ENCODE measurements at places on chromosomes 7 and 10.

- DNase-seq, result no peak
Observed at GRCh38 chr7:31307972-31308371, 32.6 kb downstream of the NEUROD6 start.

GRCh38 chr10:22719406-22720042, 5.1 kb upstream of the PIP4K2A start:
- no peak for DNase-seq

DNA sequence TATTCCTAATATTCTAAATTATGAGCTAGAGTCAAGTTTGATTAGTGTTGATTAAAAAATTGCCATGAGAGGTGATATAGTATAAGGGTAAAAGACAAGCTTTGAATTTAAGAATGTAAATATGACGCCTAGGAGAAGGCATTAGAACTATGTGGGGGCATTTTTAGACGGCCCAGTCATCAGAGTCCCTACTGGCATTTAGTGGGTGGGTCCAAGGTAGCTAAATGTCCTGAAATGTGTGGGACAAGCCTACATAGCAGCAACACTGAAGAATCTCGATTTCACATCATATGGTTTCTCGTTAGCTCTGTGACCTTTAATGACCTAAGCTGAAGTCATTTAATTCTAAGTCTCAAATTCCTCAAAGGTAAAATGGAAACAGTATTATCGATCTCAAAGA, 133.5 kb downstream of the SGMS1 start:
- DNase-seq, result peak; percentile 17

- DNase-seq, result no peak
Observed at GRCh38 chr10:34522546-34522945, 292.6 kb downstream of the PARD3 start.

DNA sequence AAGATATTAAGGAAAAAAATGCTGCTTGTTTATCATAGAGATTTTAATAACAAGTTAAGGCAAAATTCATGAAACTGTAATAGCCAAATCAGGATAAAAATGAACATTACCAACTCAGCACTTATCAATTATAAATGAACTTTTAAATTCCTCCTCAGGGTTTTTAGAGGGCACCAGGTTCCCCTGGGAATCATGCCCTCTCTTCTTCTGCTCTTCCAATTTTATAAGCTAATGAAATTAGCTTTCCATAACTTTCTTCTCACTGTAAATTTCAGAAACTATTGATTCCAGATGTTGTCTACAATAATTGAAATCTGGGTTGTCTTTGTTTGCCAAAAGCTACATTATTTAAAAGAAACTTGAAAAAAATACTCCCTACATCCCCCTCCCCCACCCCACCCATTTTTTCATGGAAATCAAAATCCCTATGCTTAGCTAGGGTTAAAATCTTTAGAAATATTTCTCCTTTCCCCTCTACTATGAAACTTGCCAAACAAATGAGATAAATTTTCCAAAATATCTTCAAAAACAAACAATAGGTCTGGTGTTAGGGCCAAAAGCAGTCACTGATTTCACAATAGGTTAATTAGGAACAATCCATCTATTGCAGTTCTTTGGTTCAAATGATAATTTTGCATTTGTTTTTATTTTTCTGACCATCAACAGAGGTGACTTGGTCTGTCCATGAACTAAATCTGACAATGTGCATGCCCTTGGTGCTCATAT, 187.7 kb downstream of the DOCK4 start:
- DNase-seq, result no peak

GRCh38 chr10:44968091-44968490, 8.5 kb downstream of the RASSF4 start:
- no peak for DNase-seq

- DNase-seq, result no peak
Observed at GRCh38 chr10:71392292-71392691, 4.4 kb upstream of the CDH23 start.

- no peak for DNase-seq
Observed at GRCh38 chr10:111724121-111724520, 459.4 kb downstream of the GPAM start.

GRCh38 chr10:33631991-33632390, 297.5 kb upstream of the NRP1 start:
- no peak for DNase-seq

DNA sequence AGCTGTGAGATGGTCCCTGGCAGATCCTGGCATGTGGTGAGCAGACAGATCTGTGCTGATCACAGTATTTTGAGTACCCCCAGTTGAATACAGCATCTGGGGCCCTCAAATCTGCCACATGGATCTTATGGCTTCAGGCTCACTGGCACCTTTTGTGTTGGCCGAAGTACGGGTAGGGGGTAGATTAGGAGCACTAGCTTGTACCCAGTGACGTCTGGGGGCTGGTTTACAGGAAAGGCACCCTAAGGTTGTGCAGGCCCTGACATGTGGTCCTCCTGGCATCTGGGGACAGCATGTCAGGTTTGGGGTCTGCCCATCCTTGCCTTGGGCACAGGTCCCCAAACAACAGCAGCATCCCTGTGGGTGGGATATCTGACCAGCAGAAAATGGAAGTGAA, 53.2 kb downstream of the SYPL1 start:
- no peak for DNase-seq

DNA sequence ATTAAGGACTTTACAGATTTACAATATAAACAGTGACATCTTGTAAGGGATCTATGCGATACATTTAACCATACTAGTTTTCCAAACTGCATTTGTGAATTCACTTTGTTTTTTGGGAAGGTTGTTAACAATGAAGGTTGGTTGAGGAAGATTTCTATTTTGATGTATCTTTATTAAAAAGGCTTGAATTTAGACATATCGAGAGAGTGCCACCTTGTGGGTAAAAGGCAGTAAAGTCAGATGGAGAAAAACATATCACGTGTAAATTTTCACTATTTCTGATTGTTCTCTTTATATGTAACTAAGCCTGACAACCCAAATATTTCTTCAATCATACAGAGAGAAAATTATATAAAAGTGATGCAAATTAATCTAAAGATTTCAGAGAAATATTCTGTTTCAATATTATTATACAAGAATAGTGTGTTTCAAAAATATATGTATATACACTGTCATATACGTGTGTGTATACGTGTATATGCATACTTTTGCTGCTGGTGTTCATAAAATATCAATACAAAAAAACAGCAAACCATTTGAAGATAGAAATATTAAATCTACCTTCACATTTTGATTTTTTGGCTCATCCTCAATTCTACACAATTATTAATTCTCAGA, 988.6 kb downstream of the SORCS1 start:
- DNase-seq, result no peak

DNA sequence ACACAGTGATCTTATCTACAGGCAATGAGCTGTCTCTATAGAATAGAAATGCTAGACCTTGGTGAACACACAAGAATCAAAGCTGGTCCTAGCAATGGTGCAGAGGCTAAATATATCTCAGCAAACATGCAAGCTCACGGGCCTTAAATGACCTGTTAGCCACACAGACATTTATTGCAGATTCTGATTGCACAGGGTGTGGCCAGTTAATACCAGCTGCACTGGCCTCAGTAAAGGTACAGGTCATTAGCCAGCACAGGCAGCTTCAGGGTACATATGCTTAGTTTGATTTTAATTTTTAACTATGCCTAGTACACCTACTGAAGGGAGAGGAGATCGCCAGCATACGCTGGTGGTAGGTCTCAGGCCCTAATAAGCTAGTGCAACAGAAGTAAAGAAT, 265.4 kb upstream of the DGKB start:
- DNase-seq, result no peak

- DNase-seq, result no peak
Observed at GRCh38 chr10:75291805-75292204, 56.0 kb upstream of the COMTD1 start.

Data from 8988T (cell line).